B cell (primary cell): ENCODE measurements at places on chromosomes 11 and 22. TPM values are rescaled to one million over a fixed set of nuclear protein-coding genes. Genes with fewer than 3 reads are reported as not detected.

Gene TIMM10
- total RNA-seq, result 39.6 and 39.8 TPM in 2 replicates

GRCh38 chr11:44637487-44637886 is 72.0 kb downstream of the CD82 start:
- DNase-seq, result no peak

GRCh38 chr11:11989774-11990744 is 18.4 kb downstream of the DKK3 start:
- no peak for DNase-seq

Gene MPPED2
- total RNA-seq, result 1.0 and 1.1 TPM in 2 replicates

- no peak for DNase-seq
Measured at GRCh38 chr11:57095417-57095816, 86.3 kb upstream of the LRRC55 start.

DNA sequence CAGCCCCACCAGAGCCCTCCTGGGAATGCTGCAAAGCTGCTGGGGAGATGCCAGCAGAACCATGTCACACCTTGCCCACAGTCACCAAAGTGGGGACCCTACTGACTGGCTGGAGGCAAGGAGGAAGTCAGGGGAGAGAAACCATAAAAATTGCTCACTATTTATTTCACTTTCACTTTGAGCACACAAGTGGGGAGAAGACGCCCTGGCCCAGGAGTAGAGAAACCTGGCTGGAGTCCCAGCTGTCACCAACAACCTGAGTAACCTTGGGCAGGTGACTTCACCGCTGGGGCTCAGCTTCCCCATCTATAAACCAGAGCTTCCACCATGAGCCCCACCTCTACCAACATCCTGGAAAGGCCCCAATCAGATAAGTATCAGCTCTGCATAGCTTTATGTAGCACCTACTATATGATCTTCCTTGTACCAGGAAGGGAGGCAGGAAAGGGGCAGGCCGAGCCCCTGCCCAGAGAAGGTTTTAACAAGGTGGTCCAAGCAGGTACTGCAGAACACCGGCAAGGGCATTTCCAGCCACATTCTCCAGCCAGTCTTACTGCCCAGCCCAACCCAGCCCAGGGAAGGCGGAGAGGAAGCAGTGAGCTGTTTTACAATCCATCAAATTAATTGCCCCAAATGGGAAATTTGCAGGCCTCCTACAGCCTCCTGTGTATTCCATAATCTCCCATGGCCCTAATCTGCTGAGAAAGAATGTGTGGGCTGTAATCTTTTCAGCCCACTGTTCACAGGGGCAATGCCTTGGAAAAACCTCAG is 27.6 kb downstream of the PLEKHA7 start:
- peak; percentile 50 for DNase-seq

- no peak for DNase-seq
Measured at GRCh38 chr11:90135016-90135415, 553 bp downstream of the NAALAD2 start.

DNA sequence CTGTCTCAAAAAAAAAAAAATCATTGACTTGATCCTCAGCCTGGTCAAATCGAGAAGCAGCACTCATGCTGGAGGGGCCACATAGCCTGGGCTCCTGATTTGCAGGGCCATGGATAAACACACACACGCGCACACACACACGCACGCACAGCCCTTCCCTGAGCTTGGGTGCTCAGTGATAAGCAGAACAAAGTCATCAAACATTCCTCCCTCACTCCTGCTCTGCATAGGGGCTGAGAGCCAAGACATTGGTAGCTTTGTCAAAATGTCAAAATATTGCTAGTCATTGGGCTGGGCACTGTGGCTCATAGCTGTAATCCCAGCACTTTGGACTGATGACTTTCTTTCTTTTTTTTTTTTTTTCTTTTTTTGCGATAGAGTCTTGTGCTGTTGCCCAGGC is 34.0 kb upstream of the A4GALT start:
- DNase-seq, result no peak

Gene CCDC73
- total RNA-seq, result 0.05 TPM in 1 of 2 replicates, not detected in the other

GRCh38 chr22:47366026-47366767 is 603.7 kb downstream of the TBC1D22A start:
- no peak for DNase-seq

DNA sequence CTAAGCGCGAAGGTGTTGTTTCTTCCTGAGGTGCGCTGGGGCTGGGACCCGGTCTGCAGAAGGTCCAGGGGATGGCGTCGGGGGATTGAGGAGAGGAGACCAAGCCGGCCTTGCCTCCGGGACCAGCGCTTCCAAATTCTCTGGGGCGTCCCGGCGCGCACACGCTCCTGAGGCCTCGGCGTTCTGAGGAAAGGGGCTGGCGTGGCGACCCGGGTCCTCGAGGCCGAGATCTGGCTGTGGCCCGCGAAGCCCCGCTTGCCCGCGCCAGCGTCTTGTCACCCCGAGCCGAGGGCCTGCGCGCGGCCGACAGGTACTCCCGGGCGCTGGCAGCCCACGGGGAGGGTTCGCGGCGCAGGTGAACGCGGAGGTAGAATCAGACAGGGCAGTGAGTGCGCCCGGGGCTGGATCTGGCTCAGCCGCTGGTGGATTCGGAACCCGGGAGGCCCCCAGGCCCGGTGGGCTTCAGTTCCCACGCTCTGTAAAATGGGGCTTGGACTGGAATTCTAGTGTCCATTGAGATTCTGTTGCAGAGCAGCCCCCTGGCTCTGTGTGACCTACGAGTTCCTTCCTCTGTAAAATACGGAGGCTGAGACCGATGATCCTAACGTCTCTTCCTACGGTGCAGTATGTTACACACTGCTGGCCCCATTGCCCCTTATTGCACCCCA is 14.7 kb downstream of the SSH3 start:
- DNase-seq, result no peak

DNA sequence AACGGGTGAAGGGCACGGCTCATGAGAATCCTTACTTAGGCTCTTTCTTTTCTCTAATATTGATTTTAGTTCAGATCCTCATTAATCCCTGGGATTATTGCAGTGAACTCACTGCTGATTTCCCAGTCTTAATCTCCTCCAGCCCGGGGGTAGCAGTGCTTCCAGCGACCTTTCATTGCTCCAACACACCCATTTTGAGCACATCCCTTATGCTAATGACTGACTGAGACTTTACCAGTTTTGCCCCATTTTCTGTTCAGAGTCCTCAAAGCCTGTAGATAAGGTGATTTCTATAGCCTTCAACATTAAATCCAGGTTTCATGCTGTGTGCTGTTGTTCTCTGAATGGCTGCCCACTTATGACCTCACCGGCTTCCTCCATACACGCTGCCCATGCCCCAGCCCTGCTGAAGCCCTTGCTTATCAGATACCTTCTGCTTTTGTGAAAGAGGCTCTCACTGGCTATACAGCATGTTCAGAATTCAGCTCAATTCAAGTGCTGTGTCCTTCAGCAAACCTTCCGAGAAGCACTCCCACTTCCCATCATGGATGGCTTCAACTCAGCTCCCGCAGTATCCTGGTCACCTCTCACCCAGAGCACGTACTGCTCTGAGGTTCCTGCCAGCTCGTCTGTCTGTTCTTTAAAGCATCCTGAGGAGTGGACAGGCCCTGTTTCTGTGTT is 49.0 kb downstream of the PPFIA1 start:
- no peak for DNase-seq

GRCh38 chr22:45197606-45198462 is 34.1 kb downstream of the NUP50 start:
- no peak for DNase-seq

GRCh38 chr22:35717572-35717971 is at the start of gene APOL5:
APOL5 (plus strand) TSS chr22:35717872; CDS start chr22:35717872, 0 bp downstream.
- DNase-seq, result no peak

DNA sequence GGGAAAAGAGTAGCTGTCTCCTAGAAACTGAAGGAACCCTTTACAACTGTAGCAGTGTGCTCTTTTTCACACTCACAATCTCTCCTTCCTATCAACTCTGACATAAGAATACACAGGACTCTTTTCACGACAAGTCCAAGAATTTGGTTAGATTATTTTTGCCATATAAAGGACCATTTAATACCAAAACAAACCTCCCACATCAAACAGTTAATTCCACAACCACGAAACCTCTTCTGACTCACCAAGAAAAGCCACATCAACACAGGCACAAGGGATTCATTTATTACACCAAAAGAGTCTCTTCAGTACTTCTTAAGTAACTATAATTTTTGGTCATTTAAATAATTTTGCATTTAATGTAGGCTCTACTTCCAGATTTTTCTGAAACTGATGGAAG is 222.6 kb upstream of the PITPNB start:
- DNase-seq, result no peak

- no peak for DNase-seq
Measured at GRCh38 chr22:47408409-47408808, 646.0 kb downstream of the TBC1D22A start.

Gene POU2AF2
- total RNA-seq, result not detected in 2 replicates

DNA sequence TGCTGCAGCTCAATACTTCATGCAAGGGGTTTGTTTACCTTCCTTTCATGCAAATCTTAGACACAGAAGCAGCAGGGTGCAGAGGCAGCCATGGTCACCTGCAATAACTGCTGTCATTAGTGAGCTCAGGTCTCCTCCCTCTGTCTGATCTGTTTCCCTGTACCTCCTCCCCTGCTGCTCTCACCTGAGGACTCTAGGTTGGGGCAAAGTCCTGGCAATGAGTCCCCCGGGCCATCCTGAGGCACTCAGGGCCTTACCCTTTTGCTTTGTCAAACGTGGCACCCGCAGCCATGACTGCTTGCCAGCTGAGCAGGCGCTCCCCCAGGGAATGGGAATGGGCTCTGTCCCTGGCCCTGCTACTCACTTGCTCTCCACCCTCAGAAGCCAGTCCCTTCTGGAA is 3.9 kb downstream of the LRRC10B start:
- no peak for DNase-seq

Gene PATE1
- not detected in 2 replicates for total RNA-seq

DNA sequence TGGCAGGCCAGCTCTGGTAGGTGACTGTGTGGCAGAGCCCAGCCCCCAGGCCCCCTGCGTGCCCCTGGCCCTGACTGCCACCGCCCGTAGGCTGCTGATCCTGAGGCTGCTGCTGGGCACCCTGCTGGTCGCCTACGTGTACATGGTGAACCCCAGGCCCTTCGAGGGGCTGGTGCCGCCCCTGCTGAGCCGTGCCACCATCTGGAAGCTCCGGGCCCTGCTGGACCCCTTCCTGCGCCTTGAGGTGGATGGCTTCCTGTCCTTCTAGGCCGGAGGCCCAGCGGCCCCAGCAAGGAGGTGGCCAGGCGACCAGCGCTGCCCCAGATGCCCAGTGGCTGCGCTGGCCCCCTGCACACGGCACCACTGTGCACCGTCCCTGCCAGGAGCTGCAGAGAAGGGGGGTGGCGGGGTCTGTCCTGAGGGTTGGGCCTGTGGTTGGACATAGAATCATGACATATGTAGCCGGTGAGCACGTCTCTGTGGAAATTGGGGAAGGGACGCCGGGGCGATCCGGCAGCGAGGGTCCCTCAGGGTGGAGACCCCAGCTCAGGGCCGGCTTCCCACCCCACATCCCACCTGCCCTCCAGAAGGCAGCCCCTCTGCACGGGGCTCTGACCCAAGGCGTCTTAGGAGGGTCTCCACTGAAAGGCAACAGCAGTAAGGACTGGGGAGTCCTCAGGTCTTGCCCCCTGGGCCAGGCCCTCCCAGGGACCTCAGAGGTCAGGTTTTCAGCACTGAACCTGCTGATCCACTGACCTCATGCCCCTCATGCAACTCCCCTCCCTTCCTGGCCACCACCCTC is 185.4 kb downstream of the IGLL1 start:
- DNase-seq, result no peak

DNA sequence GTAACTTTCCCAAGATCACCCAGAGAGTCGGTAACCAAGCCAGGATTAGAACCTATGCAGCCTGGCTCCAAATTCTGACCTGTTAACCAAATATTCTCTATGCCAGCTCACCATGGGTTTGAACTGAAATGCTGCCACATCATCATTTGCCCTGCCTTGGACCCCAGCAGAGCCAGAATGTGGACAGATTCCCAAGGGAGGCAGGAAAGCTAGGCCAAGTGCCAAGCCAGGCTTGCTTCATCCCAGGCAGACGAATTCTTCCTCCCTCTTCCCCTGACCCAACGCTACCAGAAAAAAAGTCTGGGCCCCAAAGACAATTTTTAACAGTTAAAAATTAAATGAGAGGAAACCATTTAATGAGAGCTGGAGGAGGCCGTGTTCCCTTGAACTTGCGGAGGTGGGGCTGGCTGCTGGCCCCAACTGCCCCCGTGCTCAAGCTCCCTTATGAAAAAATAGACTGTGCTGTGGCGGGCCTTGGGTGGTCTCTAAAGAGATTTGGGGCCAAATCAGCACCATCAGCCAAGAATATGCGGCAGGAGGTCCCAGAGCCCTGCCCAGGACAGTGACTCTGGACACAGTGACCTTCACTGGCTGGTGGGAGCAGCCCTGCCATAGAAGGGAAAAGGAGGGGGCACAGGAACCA is 184.1 kb upstream of the SYT13 start:
- no peak for DNase-seq

DNA sequence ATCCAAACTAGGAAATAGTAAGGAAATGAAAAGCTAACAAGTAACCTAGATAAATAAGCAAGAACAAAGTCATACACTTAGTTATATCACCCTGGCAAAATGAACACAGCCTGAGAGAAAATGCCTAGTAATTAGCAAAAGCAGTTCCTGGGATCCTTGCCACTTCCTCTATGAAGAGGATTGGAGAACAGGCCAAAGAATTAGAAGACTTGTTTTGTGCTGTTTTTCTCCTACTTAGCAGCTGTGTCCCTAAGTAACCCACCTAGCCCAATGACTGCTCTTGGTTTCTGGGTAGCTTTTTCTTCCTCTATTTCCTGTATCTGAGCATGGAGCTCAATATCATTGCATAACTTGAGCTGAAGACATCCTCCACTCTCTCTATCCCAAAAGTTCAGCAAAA is 713.9 kb downstream of the ETS1 start:
- no peak for DNase-seq

Gene OR4A16
- total RNA-seq, result not detected in 2 replicates

- no peak for DNase-seq
Measured at GRCh38 chr11:100963375-100963774, 166.2 kb downstream of the PGR start.

- no peak for DNase-seq
Measured at GRCh38 chr22:31826443-31826842, 72.6 kb downstream of the DEPDC5 start.

GRCh38 chr11:19670030-19670791 is 42.4 kb upstream of the NAV2 start:
- DNase-seq, result no peak

DNA sequence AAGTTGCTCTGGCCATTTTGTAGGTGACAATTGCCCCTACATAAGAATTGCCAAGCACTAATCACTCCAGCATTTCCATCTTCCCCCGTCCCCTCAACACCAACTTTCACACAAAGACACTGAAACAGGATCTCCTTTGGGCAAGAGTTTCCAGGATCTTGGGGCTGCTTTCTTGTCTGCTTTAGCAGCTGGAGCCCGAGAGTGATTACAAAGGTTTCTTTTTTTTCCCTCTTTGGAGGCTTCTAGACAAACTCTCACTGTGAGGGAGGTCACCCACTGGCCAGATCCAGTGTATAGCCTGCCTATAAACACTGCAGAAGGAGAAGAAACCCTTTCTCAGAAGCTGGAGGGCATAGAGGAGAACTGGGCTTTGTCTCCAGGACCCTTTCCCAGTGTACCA is 92.5 kb downstream of the APIP start:
- no peak for DNase-seq

Gene SYT9
- not detected in 2 replicates for total RNA-seq
